ENCODE measurements at places on chromosomes 7 and 10.
A peak's percentile ranks its signal among the peaks of the same experiment; 100 is the strongest.

DNA sequence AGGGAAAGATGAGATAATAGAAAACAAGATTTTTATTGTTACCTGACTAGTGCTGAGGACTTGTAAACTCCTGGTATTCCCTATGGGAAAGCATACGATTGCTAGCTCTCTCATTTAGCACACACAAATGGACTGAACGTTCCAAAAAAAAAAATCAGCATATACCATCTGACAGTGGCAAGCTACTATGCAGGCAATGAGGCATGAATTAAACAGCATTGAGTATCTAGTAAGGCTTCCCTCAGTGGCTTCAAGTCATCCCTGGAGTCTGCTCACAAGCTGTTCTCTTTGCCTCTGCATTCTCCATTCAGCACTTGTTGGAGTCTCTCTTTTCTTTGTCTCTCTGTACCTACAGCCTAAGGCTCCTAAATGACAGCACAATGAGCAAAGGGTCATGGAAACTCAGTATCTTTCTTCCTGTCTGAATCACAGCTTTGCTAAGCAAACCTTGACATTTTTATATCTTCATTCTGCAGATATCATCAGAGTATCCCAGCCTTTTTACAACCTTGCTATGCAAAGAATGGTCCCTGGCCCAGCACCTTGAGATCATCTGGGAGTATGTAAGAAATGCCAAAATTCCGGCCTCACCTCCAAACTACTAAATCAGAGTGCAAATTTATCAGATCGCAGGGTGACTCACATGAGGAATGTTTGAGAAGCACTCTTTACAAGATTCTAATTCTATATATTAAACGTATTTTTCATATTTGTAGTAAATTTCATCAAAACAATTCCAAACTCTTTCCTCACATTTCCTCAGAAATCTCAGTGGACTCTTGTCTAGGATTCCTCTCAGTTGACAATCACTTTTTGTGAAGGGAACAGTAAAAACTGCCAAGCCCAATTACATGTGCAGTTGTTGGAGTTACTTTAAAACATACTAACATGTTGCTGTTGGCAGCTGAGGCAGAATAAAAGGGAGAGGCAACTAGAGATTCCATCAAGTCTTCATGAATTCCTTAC is 10.8 kb upstream of the LIPA start:
- no peak for DNase-seq

- DNase-seq = no peak
Measured at GRCh38 chr7:157150882-157151281, 12.2 kb downstream of the UBE3C start.

DNA sequence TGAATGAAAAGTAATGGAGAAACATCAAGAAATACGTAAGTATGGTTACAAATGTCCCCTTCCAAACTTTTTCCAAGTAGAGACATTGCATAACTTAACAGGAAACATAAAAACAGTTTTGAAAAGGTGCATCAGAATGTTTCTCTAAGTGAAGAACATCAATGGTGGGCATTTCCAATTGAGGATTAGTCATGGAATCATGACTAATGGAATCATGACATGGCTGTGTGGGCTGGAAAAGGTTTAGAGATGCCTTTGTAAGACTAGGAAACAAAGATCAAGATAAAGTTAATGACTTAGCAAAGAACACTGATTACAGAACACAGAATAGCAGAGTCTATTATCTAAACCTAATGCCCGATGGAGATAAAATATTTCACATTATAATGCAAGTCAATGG is 272.0 kb downstream of the HPSE2 start:
- DNase-seq = no peak

GRCh38 chr10:85445702-85446101 is 920.9 kb downstream of the GRID1 start:
- DNase-seq = no peak

GRCh38 chr10:133117688-133118071 is 30.0 kb downstream of the ADGRA1 start:
- DNase-seq = no peak

- peak; percentile 21 for DNase-seq
Measured at GRCh38 chr7:44325811-44326241, 432 bp upstream of the CAMK2B start.

- DNase-seq = peak; percentile 65
Measured at GRCh38 chr10:77965294-77965693, 38.7 kb upstream of the DLG5 start.

- DNase-seq = peak; percentile 91
Measured at GRCh38 chr10:62637249-62638061, 167.1 kb upstream of the ADO start.
